ENCODE measurements at places on chromosomes 4 and X.
A peak's percentile ranks its signal among the peaks of the same experiment; 100 is the strongest.

DNA sequence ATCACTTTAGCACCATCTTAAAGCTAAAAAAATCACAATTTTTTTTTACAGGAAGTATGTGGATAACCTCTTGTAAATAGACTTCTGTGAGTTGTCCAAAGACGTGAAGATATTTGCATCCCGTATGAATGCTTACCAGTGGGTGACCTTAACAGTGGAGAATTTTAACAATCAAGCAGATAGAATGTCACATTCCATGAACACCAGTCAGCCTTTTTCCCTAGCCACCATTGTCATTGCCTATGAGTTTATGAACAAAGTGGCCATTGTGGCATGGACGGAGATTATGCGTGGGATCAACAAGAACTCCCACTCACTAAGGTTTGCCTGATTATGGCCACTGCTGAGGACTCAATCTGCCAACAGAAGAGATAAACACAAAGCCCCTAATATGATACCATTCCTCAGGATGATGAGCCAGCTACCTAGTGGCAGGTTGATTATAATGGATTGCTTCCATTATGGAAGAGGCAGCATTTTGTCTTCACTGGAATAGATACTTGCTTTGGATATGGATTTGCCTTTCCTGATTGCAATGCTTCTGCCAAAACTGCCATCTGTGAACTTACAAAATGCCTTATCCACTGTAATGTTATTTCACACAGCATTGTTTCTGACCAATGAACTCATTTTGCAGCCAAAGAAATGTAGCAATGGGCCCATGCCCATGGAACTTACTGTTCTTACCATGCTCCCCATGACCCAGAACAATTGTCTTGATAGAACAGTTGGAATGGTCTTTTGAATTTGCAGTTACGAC is 830.9 kb upstream of the NDST4 start:
- no peak for DNase-seq

GRCh38 chr4:25813448-25814106 is 49.2 kb downstream of the SEL1L3 start:
- no peak for DNase-seq

- no peak for DNase-seq
Observed at GRCh38 chrX:13220916-13221315, 98.9 kb downstream of the ATXN3L start.

DNA sequence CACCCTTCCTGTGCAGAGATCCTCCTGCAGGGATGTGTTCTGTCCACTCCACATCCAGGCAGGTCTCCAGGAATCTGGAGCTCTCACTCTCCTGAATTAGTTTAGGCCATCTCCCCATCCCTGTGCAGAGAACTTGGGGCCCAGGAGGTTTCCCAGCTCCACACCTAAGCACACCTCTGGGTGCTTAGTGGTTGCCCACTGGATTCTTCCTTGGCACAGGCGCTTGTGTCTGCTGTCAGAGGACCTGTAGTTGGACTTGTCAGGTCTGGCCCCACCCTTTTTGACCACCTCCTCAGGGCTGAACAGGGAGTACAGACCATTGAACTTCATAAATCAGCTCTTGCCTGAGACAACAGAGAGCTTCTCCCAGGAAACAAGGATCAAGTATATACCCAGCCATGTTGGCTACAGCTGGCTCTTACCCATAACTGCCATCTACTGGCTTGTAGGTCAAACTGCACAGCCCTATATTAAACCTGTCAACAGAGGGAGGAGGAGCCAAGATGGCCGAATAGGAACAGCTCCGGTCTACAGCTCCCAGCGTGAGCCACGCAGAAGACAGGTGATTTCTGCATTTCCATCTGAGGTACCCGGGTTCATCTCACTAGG is 275.5 kb downstream of the PPARGC1A start:
- DNase-seq: no peak

GRCh38 chrX:130413415-130413814 is 11.6 kb downstream of the RBMX2 start:
- DNase-seq: no peak

DNA sequence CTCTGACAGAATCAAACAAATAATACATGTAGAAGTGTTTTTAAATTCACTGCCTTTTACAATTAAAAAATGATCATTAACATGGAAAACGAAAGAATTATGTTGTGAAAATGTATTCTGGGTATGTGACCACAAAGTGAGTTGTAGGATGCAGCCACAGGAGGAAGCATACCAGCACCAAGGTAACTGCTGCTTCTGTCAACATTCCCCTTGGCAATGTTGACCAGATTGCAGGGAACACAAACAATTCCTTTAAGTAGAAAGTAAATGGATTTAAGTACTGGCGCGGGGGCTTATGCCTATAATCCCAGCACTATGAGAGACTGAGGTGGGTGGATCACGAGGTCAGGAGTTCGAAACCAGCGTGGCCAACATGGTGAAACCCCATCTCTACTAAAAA is 1877.9 kb upstream of the PCDH7 start:
- DNase-seq: no peak

GRCh38 chrX:29376584-29376983 is 789.3 kb downstream of the IL1RAPL1 start:
- no peak for DNase-seq

DNA sequence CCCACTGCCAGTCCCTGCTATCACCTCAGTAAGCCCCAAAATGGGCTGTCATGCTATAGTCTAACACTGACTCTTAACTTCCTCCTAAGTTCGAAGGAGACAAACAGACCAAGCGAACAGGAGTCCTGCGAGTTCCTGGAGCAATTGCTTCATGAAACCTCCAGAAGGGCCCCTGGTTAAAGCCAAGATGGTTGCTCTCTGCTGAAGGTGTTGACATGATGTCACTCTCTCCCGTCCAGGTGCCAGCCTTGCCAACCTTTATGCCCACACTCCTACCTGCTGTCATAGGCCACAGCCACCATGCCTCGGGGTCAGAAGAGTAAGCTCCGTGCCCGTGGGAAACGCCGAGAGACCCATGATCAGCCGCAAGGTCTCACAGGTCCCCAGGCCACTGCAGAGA is at the start of gene MAGEB6B:
TSS of gene MAGEB6B (plus strand) at position 301 of the 400 bp plus-strand sequence. CDS start at position 301, 0 bp downstream.
- no peak for DNase-seq

- no peak for DNase-seq
Observed at GRCh38 chr4:15144249-15144966, 142.1 kb downstream of the CPEB2 start.

DNA sequence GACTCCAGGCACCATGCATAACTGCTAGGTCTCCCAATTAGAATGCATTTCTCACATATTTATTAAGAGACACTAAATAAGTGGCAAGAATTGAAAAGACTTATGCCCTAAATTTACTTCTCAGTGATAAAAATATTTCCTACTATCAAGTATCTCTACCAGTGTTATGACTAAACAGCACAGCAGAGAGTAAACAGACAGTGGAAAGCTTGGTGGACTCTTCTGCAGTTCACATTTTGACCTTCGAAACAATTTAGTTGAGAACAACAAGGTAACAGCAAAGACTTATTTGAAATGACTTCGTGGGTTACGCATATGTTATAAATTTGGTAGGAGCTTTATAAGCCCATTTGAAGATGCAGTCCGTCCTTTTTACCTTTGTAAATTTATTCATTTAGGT is 16.3 kb upstream of the MAML3 start:
- no peak for DNase-seq

DNA sequence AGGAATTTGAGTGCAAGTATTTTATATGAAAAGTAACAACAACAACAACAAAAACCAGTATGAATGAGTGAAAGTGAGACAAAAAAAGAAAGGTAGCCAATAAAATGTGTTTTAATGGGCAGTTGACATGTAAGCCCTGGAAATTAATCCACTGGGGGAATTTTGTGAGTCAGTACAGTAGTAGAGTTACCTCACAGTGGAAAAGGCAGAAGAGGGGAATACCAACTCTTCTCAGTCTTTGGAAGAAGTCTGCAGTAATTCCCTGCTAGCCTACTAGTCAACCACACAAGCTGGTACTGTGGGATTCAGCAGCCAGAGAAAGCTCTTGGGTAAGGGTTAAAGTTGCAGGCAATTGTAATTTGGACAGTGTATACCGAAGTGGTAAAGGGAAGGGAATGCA is 76.3 kb upstream of the IL15 start:
- no peak for DNase-seq

- no peak for DNase-seq
Observed at GRCh38 chr4:23392860-23393458, 496.9 kb downstream of the PPARGC1A start.

GRCh38 chr4:25489253-25489797 is 112.3 kb downstream of the ANAPC4 start:
- no peak for DNase-seq

- DNase-seq: peak; percentile 8
Observed at GRCh38 chr4:125016892-125017299, 297.9 kb upstream of the FAT4 start.

- no peak for DNase-seq
Observed at GRCh38 chr4:54780149-54780495, 122.4 kb downstream of the KIT start.

GRCh38 chrX:22760513-22761057 is 239.2 kb upstream of the DDX53 start:
- DNase-seq: no peak

DNA sequence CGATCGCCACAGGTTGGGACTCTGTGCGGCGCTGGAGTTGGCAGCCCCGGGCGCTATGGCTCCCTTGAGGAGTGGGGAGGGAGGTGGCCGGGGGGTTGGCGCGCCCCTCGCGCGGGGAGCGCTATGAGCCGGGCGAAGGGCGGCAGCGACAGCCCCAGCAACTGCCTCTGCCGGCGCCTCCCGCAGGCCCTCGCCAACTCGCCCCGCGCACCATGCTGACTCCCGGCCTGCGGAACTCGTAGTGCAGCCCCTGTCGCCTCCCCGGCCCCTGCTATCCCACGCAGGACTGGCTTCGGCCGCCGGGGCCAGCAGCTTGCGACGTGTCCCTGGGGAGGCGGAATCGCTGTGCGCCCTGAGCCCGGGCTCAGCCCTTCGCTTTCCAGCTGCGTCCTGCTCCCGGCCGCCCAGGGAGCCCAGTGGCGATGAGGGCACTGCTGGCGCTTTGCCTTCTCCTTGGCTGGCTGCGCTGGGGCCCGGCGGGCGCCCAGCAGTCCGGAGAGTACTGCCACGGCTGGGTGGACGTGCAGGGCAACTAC is 415 bp downstream of the SHISA3 start:
- no peak for DNase-seq

DNA sequence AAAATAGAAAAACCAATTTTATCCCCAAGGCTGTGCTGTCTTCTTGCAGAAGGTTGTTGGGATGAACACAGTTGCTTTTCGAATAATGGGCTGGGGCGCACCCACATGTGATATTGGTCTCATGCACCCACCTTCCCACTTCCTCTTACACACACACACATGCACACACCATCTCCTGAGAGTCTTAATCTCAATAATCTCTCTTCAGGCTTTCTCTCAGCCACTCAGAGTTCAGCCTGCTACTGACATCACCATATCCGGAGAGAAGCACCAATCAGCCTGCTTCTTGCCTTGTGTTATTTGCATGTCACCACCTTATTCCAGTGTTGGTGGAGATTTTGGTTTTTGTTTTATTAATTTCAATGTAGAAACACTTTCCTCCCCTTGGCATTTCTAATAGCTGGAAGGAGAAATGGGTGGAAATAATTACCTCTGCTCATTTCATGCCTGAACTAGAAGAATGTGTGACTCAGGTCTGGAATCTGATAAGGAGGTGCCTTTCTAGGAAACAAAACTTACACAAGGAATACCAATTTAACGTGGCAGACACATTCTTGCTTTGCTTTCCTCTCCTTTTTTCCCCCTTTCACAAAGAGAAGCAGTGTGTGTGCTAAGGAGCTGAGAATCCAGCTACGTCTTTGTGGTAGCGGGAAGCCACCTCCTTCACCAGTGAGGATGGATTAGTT is 400.2 kb downstream of the MID1IP1 start:
- no peak for DNase-seq

GRCh38 chrX:136839196-136839595 is 41.3 kb downstream of the RBMX start:
- DNase-seq: no peak

DNA sequence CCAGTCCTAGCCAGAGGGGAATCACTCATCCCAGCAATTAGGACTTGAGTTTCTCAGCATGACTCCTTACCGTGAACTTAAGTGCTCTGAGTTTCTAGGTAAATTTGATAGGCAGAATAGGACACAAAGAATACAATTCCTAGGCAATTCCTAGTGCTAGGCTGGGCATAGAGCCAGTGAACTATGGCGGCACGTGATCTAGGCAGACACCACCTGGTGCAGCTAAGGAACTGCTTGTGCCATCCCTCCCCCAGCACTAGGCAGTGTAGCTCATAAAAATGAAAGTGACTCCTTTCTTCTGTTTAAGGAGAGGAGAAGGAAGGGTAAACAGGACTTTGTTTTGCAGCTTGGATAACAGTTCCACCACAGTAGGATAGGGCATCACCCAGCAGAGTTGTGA is 736.3 kb upstream of the PCDH7 start:
- no peak for DNase-seq

DNA sequence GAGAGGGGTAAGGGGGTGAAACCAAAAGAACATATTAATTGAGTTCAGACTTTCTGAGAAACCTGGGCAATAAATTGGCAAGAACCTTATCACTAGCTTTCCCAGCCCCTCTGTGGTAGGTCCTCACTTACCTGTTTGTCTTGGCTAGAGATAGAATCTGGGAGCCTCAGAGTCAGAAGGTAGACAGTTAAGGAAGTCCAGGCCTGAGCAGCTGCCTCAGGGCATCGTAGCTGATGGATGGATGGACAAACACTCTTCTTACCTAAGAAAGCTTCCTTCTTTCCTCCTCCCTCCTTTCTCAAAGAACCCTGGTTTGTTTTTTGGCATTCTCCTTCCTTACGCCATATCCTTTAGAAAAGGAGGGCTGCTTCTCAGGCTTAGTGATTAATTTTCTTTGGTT is 24.4 kb downstream of the FRAS1 start:
- no peak for DNase-seq

- no peak for DNase-seq
Observed at GRCh38 chr4:92615049-92615448, 311.3 kb downstream of the GRID2 start.

DNA sequence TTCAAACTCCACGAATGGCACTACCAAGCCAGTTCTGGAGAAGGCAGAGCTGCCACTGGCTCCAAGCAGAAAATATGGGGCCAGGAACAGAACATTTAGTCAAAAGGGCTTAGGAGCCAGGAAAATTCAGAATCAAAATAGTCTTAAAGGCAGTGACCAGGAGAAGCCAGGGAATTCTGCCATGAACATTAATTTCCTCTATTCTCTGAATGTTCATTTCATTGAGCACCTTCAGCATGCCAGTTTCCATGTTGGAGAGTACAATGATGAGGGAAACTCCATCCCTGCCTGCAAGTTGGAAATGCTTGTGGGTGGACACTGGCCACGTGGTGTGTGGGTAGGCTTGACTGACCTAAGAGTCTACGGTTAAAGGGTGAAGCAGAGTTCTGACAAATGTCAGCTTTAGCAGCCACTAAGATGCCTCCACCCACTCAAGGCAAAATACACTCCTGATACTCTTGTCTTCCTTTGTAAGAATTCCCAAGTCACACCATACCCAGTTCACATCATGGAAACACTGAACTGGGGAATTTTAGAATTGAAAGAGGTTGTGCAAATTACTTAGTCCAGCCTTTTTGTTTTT is 190.1 kb upstream of the C1QTNF7 start:
- DNase-seq: no peak

- no peak for DNase-seq
Observed at GRCh38 chrX:39309721-39310152, 508.5 kb downstream of the MID1IP1 start.

GRCh38 chr4:97073194-97073593 is 1070.1 kb downstream of the STPG2 start:
- DNase-seq: no peak

Data from NCI-H510A (cell line).